ENCODE measurements at places on chromosomes 6 and 20. TPM values are rescaled to one million over a fixed set of nuclear protein-coding genes. Genes with fewer than 3 reads are reported as not detected.

Gene ZNF334
- 8.5 TPM for total RNA-seq

Gene CCM2L
- total RNA-seq: 0.11 TPM

Gene NT5DC1
- total RNA-seq: 26.7 TPM

Gene DPPA5
- total RNA-seq: not detected

GRCh38 chr6:72466971-72467566 lies 154.8 kb upstream of the KCNQ5 start:
- H3K27me3 ChIP-seq: no peaks in the 10 kb centered on the region
- H3K36me3 ChIP-seq: no peaks in the 10 kb centered on the region
- H3K4me1 ChIP-seq: peaks cover 8% of the 10 kb centered on the region
- DNase-seq: no peak
- H3K4me3 ChIP-seq: no peak overlapping the region

DNA sequence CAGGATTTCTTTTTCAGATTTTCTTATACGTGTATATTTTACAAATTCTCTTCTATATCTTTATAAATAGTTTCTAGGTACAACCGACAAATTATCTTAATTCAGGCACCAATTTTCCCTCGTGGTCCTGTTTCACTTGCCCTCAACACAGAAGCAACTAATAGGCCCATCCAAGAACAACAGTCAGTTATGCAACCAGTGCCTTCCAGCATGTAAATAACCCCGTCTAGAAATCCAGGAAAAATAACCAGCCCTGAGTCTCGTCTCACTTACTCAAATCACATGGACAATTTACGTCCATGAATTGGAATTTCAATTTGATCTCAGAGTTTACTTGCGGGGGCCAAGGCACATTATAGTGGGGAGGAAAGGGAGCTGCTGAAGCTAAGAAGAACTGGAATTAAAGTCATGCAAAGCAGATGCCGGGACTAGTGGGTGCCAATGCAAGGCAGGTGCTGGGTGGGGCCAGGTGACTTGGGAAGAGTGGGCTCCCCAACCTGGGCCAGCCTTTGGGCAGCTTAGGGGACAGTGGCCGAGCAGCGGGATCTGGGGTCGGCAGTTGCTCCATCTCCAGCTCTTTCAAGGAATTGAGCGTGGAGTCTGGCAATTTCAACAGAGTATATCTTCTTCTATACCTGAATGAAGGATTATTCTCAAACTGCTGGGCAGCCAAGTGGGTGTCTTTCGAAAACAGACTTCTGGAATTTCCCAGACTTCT lies 121.7 kb downstream of the EDN3 start:
- H3K4me1 ChIP-seq: no peaks in the 10 kb centered on the region
- H3K4me3 ChIP-seq: no peak overlapping the region
- H3K27me3 ChIP-seq: no peaks in the 10 kb centered on the region
- no peak for DNase-seq

- no peak for DNase-seq
- H3K4me3 ChIP-seq: peak overlapping the region; percentile 15
- no peaks in the 10 kb centered on the region for H3K36me3 ChIP-seq
- H3K27ac ChIP-seq: peak overlapping the region; percentile 30
- no peaks in the 10 kb centered on the region for H3K27me3 ChIP-seq
These were observed 127.4 kb upstream of the AFDN start for GRCh38 chr6:167699141-167699931.

DNA sequence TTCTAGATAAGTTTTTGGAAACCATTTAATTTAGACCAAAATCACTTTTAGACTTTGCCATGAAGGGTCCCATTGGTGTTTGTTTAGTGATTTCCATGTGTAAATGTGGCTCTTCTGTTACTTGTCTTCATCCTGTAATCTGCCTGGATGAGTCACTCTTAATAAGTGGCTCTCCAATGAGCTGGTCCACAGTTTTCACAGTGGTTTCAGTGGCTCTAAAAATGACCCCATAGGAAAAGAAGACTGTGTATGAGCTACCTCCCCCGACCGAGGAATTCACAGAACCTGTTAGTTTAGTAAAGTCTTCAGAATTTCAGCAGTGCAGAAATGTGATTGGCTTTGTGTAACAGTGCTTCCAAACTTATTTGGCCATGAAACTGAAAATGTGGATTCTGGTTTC lies 492.0 kb upstream of the MARCKS start:
- peaks cover 39% of the 10 kb centered on the region for H3K4me1 ChIP-seq
- H3K4me3 ChIP-seq: no peak overlapping the region
- peak overlapping the region; percentile 96 for H3K27ac ChIP-seq
- no peaks in the 10 kb centered on the region for H3K36me3 ChIP-seq

Data from astrocyte (in vitro differentiated cells and primary cell).